CD4-positive, CD25-positive, alpha-beta regulatory T cell (primary cell): ENCODE measurements at places on chromosomes 12 and 14.

- DNase-seq = no peak
Measured at GRCh38 chr14:76761136-76761959, at the start of gene VASH1. VASH1 (plus strand) TSS chr14:76761468; CDS start chr14:76762822, 1,354 bp downstream.

DNA sequence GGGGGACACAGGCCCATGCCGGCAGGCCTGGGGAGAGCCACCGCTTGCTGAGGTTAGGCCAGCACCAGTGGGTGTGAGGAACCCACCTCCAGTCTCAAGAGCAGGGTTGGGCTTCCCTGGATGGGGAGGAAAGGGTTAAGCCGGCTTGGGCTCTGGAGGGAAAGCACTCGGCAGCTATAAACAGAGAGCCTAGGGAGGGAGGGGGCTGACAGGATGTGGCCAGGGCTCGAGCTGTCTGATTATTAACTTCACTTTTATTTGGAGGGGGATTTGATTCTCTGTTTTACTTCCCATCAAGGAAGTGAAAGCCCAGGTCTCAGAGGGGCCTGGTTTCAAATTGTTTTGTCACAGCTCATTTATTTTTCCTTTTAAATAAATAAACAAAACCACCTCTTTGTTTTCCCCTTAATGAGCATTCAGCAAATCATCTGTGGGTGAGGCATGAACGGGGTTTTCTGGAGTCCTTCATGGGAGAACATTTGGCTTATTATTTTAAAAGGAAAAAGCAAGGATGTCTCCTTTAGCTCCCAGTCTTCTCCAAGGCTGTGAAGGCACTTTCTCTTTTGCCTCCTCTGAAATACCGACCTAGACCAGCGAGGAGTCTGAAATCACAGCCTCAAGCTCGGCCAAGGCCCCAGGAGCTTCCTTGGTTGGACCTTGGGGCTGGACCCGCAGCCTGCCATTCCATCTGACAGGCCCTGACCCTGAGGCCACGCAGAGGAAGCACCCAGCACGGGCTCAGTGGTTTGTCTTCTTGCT, 21.9 kb upstream of the ZFP36L1 start:
- no peak for DNase-seq

DNA sequence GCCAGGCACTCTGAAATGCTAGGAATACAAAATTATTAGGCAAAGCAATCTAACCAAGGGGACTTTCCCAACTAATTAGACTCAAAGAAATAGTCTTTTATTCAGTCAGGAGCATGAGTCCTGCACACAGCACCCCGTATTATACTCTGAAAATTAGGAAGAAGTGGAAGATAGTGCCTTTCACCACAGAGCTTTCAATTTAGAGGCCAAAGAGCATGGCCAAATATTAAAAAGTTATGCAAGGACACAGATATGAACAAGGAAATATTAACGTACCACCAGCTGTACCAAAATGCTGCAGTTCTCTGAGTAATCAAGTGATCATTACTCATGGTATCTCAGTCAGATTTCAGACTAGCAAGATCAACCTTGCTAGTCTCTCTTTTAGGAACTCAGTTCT, 22.6 kb upstream of the MDM2 start:
- no peak for DNase-seq

GRCh38 chr12:95623554-95624170, 72.4 kb upstream of the USP44 start:
- DNase-seq = no peak

GRCh38 chr14:22836301-22837113, at the start of gene MMP14:
MMP14 (plus strand) TSS chr14:22836585; CDS start chr14:22836818, 233 bp downstream.
- DNase-seq = no peak
